MCF 10A (cell line): ENCODE measurements at places on chromosomes 11 and 22. TPM values are rescaled to one million over a fixed set of nuclear protein-coding genes. Genes with fewer than 3 reads are reported as not detected.

OR56A4 gene
- not detected in 2 replicates for total RNA-seq

OR5M3 gene
- not detected in 2 replicates for total RNA-seq

GRCh38 chr11:83364500-83365045 lies 78.4 kb upstream of the CCDC90B start:
- no peaks in the 10 kb centered on the region for H3K27me3 ChIP-seq
- H3K4me3 ChIP-seq = no peak overlapping the region
- H3K4me1 ChIP-seq = no peaks in the 10 kb centered on the region
- H3K36me3 ChIP-seq = no peaks in the 10 kb centered on the region

DNA sequence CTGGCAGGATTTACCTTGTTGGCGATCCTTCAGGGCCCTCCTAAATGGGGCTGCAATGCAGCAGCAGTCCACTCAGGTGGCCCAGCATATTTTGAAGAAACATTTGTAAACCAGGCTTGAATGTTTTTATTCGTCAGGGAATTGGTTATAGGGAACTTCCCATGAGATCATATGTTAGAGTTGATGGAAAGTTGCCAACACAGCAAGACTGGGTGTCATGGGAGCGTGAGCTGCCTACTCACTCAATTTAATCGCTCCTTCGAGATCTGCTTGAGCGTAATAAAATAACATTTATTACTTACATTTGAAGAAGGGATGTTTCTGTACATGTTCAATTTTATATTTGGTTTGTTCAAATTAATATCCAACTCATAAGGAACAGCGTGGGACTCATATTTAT lies 19.4 kb downstream of the OR2AT4 start:
- H3K4me3 ChIP-seq = no peak overlapping the region
- peaks cover 55% of the 10 kb centered on the region for H3K27me3 ChIP-seq
- no peaks in the 10 kb centered on the region for H3K4me1 ChIP-seq
- no peaks in the 10 kb centered on the region for H3K36me3 ChIP-seq
- H3K27ac ChIP-seq = no peak overlapping the region

DNA sequence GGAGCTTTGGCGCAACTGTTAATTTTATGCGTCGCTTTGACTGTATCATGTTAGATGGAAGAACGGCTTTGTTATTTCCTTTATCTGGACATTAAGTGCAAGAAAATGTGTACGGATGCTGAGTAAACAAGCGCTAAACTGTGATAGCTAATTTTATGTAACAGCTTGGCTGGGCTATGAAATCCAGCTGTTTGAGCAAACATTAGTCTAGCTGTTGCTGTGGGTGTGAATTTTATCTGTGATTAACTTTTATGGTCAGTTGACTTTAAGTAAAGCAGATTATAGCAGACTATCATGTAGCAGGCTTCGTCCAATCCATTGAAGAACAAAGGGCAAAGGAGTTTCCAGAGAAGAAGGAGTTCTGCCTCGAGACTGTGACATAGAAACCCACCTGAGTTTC lies 14.0 kb downstream of the OR8A1 start:
- H3K27me3 ChIP-seq = peaks cover 70% of the 10 kb centered on the region
- no peak overlapping the region for H3K27ac ChIP-seq
- no peak overlapping the region for H3K4me3 ChIP-seq

DNA sequence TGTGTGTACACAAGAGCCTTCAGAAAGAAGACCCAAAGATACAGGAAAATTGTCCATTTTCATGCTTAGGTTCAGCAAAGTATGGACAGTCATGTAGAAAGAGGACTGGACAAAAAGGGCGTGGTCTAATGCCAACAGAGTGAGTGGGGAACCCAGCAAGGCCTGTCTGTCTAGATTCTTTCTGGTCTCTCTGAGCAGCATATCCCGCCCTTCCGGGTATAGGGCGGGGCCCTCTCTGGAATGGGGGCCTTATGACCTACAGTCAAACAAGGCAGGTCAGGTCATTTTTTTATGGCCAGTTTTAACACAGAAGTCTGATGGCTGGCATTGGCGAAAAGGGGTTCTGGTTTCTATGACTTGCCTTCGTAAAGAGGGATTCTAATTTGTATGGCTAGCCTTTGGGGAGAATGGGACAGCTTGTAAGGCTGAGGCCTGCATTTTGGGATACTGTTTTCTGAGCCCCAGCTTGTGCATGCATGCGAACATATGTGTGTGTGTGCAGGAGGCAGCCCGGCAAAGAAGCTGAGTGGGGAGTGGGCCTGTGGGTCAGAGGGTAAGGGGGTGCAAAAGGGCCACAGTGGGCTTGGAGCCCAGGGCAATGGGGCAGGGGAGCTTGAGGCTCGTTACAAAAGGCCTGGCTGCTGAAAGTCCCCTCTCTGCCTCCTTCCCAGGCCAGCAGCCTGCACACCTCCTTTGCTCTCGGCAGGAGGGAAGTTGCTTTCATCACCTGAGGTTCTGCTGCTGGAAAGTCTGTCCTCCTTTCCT lies 130.5 kb upstream of the B3GAT1 start:
- H3K36me3 ChIP-seq = peaks cover 6% of the 10 kb centered on the region
- no peaks in the 10 kb centered on the region for H3K4me1 ChIP-seq
- H3K27ac ChIP-seq = no peak overlapping the region
- DNase-seq = no peak
- H3K4me3 ChIP-seq = no peak overlapping the region

INSC gene
- 4.6 and 5.8 TPM in 2 replicates for total RNA-seq

DNA sequence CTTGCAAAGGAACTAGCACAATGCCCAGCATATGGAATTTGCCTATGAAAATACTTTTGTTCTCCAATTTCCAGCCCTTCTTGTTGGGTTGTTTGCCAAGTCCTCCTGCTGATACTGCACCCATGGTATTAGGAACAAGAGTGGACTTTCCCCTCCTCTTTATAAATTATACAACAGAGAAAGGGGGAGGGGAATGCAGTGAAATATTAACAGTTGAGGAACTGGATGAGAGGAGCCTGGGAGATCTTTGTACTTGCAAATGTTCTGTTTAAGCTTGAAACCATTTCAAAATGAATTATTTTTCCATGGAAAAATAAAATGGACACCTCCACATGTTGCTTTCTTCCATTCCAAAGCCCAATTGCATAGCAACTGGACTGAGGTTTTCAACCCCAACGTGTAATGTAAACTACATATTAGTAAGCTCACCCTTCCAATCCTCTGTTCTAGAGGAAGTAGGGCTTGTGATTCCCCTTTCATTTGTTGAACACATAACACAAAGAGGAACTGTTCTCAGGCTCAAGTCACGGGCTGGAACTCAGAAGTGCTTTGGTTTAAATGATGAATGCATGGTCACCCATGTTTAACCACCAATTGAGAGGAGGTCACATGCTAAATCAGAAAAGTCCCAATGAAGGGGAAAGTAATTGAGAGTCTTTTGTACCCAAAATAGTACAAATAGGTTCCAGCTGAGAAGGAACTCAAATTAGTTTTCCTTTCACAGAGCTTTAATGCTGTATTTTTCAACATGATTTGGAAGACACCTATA lies 66.2 kb upstream of the ZC3H12C start:
- peaks cover 10% of the 10 kb centered on the region for H3K4me1 ChIP-seq
- H3K36me3 ChIP-seq = no peaks in the 10 kb centered on the region
- no peak overlapping the region for H3K4me3 ChIP-seq
- DNase-seq = no peak

DNA sequence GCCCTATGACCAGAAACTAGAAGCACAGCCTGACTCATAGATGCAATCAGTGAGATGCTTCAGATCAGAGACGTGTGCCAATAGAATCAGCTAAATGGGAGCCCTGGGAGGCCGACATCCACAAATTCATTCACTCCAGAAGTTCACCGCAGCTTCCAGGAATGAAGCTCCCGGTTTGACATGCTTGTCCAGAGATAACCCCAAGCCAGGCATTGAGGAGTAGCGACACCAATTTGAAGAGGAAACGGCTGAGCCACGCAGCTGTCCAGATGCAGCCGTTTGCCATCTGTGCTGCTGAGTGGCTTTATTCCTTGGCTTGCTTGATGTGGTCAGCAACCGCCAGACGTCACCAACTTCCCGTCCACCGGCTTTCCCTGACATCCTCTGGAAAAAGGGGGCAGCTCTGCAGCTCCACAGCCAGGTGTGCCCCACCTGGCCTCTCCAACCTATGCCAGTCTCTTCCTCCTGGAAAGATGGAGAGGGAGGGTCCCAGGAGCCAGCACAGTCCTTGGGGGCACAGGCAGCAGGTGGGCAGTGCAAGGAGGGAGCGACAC lies 123.9 kb upstream of the OPCML start:
- H3K4me3 ChIP-seq = no peak overlapping the region
- no peaks in the 10 kb centered on the region for H3K36me3 ChIP-seq
- H3K27ac ChIP-seq = no peak overlapping the region
- no peaks in the 10 kb centered on the region for H3K4me1 ChIP-seq

- DNase-seq = peak; percentile 13
- H3K36me3 ChIP-seq = peaks cover 20% of the 10 kb centered on the region
- H3K4me1 ChIP-seq = peaks cover 7% of the 10 kb centered on the region
- H3K4me3 ChIP-seq = no peak overlapping the region
These were observed 9.4 kb upstream of the TECTA start for GRCh38 chr11:121091492-121092152.

GRIA4 gene
- total RNA-seq = not detected in 2 replicates
